Activated naive CD8-positive, alpha-beta T cell treated with anti-CD3 and anti-CD28 coated beads, Interleukin-2, amount 10 ng/mL, durations not matched to agents 7 days and 5 days (primary cell): ENCODE measurements at places on chromosomes 3 and 15. TPM values are rescaled to one million over a fixed set of nuclear protein-coding genes. Genes with fewer than 3 reads are reported as not detected.

DNA sequence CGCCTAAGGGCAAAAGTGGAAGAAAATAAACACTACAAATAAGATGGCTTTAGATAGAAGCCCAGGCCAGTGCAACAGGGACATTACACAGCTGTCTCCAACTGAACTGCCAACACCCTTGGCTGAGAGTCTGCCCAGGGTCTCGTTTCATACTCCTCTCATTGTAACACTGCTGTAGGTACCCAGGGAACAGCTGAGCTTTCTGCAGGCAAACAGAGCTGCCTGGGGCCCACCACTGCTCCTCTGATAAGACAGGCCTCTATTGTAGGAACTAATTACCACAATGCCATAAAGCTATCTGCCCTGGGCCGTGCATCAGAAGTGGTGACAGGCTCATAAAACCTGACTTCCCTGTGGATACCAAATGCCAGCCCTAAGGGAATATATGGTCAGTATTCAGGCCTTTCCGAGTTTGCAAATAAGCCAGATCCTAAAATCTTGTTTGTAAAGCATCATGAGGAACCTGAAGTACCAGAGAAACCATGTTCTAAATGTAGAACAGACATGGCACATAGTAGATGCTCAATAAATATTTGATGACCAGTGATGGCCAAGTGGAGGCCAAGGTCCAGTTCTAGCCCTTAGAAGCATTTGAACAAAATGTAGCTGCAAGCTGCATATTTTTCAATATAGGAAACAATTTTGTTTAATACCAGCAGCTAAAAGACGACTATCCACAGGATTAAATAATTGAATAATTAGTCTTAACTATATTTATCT, 84.3 kb upstream of the NEO1 start:
- DNase-seq, result no peak
- no peak overlapping the region for H3K4me3 ChIP-seq
- H3K27ac ChIP-seq, result no peak overlapping the region
- H3K27me3 ChIP-seq, result peaks cover 34% of the 10 kb centered on the region
- no peaks in the 10 kb centered on the region for H3K36me3 ChIP-seq
- H3K4me1 ChIP-seq, result no peaks in the 10 kb centered on the region

The PCOLCE2 gene
- not detected for total RNA-seq

The CFAP100 gene
- not detected for total RNA-seq

DNA sequence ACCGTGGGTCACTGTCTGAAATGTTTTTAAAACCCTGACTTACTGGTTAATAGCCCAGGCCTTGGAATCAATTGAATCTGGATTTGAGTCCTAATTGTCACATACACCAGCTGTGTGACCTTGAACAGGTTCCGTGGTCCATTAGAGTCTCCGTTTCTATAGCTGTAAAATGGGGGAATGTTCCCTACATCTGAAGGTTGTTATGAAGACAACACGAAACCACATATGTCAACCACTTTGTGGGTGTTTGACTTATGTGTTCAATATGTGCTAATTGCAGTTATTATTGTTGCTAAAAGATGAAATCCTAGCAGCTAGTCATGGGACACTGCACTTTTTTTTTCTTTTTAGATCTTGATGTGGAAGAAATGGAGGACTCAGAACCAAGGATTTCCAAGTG, 35.3 kb downstream of the ZBTB38 start:
- peaks cover 14% of the 10 kb centered on the region for H3K4me1 ChIP-seq
- peaks cover 28% of the 10 kb centered on the region for H3K36me3 ChIP-seq
- no peaks in the 10 kb centered on the region for H3K27me3 ChIP-seq
- peak overlapping the region; percentile 14 for H3K4me3 ChIP-seq
- H3K27ac ChIP-seq, result no peak overlapping the region

The KLF15 gene
- 0.22 TPM for total RNA-seq

- no peaks in the 10 kb centered on the region for H3K4me1 ChIP-seq
- no peak for DNase-seq
- H3K36me3 ChIP-seq, result no peaks in the 10 kb centered on the region
- peaks cover 5% of the 10 kb centered on the region for H3K27me3 ChIP-seq
These were observed 262.9 kb downstream of the ERC2 start for GRCh38 chr3:56205406-56205805.

The ALDH1L1 gene
- total RNA-seq, result not detected

DNA sequence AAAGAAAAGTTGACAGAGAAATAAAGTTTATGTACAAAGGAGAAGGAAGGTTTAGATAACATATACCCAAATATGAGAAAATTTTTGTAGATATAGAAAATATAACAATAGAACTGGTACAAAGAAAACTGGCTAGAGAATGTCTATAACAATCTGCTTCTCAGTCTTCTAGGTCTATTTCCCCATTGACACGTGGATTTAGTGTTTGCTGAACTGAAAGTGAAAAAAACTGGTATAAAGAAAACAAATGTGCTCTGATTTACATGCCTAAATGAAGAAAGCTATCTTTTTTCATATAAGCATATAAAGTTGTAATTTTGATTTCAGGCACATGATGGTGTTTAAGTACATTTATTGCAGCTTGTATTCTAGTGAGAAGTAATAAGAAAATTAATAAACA, 9.8 kb downstream of the KCNMB2 start:
- no peak overlapping the region for H3K27ac ChIP-seq
- H3K36me3 ChIP-seq, result no peaks in the 10 kb centered on the region
- H3K4me3 ChIP-seq, result no peak overlapping the region
- peaks cover 2% of the 10 kb centered on the region for H3K27me3 ChIP-seq

DNA sequence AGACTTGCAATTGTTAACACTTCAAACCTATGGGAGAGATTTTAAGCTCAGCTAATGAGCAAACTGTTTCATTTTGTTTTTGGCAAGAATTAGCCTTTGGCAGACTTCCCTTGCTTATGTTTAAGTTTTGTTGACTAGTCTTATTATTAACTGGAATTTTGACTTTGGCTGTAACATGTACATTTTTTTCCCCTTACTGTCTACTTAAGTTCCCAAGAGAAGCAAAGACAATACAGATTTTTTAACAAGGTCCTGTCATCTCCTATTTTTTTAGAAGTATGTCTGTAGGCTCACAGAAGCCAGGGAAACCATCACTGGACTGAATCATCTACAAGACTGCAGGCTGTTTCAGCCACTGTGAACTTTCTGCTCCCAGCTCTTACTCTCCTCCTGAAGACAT, 74.3 kb downstream of the DGKG start:
- no peak for DNase-seq
- no peak overlapping the region for H3K4me3 ChIP-seq
- no peaks in the 10 kb centered on the region for H3K36me3 ChIP-seq
- no peak overlapping the region for H3K27ac ChIP-seq

The CCPG1 gene
- 18.8 TPM for total RNA-seq

DNA sequence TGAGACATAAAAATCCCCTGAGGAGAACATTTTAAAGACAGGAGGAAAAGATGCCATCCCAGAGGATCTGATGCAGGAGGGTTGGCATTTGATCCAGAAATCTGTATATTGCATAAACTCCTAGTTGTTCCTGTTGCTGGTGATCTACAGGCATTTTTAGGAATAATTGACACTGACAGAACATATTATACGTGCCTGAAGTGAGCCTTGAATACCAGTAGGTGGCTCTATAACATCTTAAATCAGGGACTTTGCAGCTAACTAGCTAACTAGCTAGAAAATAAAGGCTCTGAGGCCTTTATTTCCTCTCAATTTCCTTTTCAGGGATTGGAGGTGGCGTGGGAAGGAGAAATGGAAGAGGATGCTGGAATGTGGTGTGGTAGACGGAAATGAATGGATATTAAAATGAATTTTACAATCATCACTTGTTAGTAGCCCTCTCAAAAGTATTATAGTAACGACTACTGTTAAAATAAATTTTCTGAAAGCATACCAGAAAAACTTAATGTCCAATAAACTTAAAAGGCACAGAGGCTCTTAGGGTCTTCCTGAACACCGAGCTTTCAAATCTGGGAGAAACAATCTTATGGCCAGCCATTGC, 73.8 kb upstream of the ZBED2 start:
- H3K27me3 ChIP-seq, result no peaks in the 10 kb centered on the region
- H3K4me1 ChIP-seq, result peaks cover 69% of the 10 kb centered on the region
- peaks cover 36% of the 10 kb centered on the region for H3K36me3 ChIP-seq
- DNase-seq, result no peak
- H3K4me3 ChIP-seq, result peak overlapping the region; percentile 26

The MEGF11 gene
- not detected for total RNA-seq

DNA sequence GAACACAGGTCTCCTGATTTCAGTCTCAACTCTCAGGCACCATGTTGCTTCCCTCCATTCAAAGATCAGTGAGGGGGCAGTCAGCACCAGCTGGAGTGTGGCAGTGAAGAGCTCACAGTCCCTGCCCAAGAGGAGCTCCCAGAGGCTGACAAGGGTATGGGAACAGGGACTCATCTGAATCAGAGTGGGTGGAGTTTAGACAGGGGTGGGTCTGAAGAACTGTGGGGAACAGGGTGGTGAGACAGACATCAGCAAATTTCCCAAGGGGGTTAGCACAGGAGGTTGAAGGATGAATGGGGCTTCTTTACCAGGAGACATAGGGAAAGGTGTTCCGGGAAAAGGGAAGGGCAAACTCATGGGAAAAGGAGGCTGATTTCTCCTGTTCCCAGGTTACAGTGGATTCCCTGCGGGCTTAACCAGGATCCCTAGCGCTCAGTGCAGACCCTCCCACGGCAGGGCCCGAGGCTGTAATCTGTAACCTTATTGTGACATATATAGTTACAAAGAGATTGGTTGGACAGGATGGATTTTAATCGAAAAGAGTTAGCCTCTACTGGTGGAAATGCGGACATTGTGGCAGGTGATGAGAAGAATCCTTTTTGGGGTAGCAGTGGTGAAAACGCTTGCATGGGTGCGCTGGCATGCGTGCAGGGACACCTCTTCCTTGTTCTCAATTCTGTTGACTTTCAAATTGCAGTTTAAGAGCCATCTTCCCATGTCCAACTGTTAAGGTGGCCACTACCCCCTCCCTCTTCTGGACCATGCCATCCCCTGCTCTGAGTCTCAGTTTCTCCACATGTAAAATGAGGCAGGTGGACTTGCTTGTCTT, 160.3 kb downstream of the SMAD6 start:
- H3K27me3 ChIP-seq, result peaks cover 19% of the 10 kb centered on the region
- H3K4me3 ChIP-seq, result no peak overlapping the region
- no peak overlapping the region for H3K27ac ChIP-seq
- H3K4me1 ChIP-seq, result peaks cover 10% of the 10 kb centered on the region
- no peaks in the 10 kb centered on the region for H3K36me3 ChIP-seq
- peak; percentile 4 for DNase-seq

The MYL3 gene
- total RNA-seq, result not detected

DNA sequence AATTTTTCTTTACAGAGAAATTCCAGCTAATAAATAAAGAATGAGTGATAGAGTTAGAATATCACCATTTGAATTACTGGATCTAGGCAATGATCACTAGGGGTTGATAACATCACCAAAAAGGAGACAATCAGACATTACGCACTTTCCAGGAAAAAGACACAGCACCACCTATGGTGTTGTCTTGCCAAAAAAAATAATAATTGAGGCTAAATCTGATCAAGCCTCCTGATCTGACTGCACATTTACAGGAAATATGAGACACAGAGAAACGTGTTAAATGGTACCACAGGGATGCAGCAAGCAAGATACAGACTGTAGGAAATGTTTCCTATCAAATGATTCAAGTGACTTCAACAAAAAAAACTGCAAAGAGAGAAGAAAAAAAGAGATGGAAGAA, 92.8 kb downstream of the EOMES start:
- H3K4me1 ChIP-seq, result peaks cover 33% of the 10 kb centered on the region
- H3K27ac ChIP-seq, result no peak overlapping the region
- DNase-seq, result no peak
- no peaks in the 10 kb centered on the region for H3K27me3 ChIP-seq

GRCh38 chr3:18712713-18713576, 287.8 kb upstream of the SATB1 start:
- peaks cover 33% of the 10 kb centered on the region for H3K36me3 ChIP-seq
- peak overlapping the region; percentile 97 for H3K27ac ChIP-seq
- peaks cover 62% of the 10 kb centered on the region for H3K4me1 ChIP-seq
- no peaks in the 10 kb centered on the region for H3K27me3 ChIP-seq

The VEPH1 gene
- not detected for total RNA-seq

- H3K4me1 ChIP-seq, result peaks cover 8% of the 10 kb centered on the region
- no peaks in the 10 kb centered on the region for H3K27me3 ChIP-seq
- peaks cover 20% of the 10 kb centered on the region for H3K36me3 ChIP-seq
- no peak overlapping the region for H3K4me3 ChIP-seq
These were observed 51.0 kb downstream of the NKIRAS1 start for GRCh38 chr3:23865595-23866396.

GRCh38 chr3:165642761-165643420, 194.3 kb downstream of the BCHE start:
- H3K4me3 ChIP-seq, result no peak overlapping the region
- no peaks in the 10 kb centered on the region for H3K27me3 ChIP-seq
- no peaks in the 10 kb centered on the region for H3K4me1 ChIP-seq
- no peak for DNase-seq
- no peaks in the 10 kb centered on the region for H3K36me3 ChIP-seq

The C2CD4A gene
- total RNA-seq, result not detected

- no peaks in the 10 kb centered on the region for H3K27me3 ChIP-seq
- peaks cover under 1% of the 10 kb centered on the region for H3K4me1 ChIP-seq
- H3K4me3 ChIP-seq, result no peak overlapping the region
These were observed 75.2 kb downstream of the LRIG1 start for GRCh38 chr3:66425576-66426114.

DNA sequence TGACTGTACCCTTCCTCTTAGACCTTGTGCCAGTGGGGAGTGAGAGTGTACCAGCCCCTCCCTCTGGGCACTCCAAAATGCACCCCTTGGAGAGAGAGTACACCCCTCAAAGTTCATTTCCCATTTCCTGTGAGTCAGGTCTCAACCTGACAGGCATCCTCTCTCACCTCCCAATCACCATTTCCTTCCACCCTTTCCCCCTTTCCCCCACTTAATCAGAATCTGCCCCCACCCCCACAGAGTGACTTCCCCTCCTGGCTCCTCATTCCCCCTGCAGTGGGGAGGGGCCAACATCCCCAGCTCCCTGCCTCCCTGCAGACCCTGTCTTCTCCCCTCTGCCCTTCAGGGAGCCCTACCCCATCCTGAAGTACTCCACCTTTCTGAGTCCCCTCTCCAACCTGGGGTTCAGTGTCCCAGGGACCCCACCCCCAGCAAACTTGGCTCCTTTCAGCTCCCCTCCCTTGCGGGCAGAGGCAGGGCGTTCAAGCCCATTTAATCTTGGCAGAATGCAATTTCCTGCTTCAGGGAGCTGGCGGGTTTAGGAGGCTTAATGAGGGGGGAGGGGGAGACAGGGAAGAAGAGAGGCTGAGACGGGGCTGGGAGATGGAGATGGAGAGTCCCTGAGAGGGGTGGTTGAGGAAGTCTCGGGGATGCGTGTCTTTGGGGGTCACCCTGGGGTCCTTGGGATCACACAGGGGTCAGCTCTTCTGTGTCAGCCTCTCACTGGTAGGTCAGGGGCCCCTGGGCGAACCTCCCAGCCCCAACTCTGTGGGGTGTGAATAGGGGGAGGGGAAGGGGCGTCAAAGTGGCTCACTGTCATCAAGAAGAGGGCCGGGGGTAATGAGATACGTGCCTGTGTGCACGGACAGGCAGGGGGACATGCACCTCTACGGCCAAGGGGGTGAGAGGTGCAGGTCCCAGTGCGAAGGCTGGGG, 16.6 kb upstream of the SEMA3F start:
- H3K4me1 ChIP-seq, result peaks cover 9% of the 10 kb centered on the region
- H3K27me3 ChIP-seq, result no peaks in the 10 kb centered on the region
- peak overlapping the region; percentile 33 for H3K4me3 ChIP-seq
- no peak for DNase-seq
- peak overlapping the region; percentile 74 for H3K27ac ChIP-seq

- no peak for DNase-seq
- H3K4me3 ChIP-seq, result no peak overlapping the region
- no peaks in the 10 kb centered on the region for H3K27me3 ChIP-seq
- peaks cover 31% of the 10 kb centered on the region for H3K36me3 ChIP-seq
- H3K27ac ChIP-seq, result peak overlapping the region; percentile 12
- peaks cover 6% of the 10 kb centered on the region for H3K4me1 ChIP-seq
These were observed 69.7 kb downstream of the USF3 start for GRCh38 chr3:113626503-113627371.

- H3K36me3 ChIP-seq, result no peaks in the 10 kb centered on the region
- no peak overlapping the region for H3K27ac ChIP-seq
- H3K27me3 ChIP-seq, result no peaks in the 10 kb centered on the region
- H3K4me1 ChIP-seq, result no peaks in the 10 kb centered on the region
- H3K4me3 ChIP-seq, result no peak overlapping the region
These were observed 608.1 kb downstream of the ROBO1 start for GRCh38 chr3:79159736-79160135.
